ENCODE measurements at places on chromosomes 1 and 21.
A peak's percentile ranks its signal among the peaks of the same experiment; 100 is the strongest.

- DNase-seq: no peak
Measured at GRCh38 chr1:247862756-247863155, 5.8 kb downstream of the TRIM58 start.

DNA sequence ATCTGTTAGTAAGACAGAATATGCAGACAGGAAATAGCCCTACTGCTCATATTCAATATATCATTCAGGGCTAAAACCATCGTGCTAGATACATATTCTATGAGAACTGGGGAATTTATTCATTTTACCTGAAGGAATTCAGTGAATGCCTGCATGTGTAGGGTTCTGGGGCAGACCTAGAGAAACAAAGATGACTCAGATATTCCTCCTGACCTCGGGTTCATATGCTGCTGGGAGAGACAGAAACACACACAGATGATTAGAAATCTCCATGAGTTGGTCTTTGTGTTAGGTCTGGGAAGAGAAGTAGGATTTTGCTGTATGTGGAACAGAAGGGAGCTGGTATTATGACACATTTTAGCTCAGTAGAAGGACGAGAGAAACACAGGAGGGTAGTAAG is 176.5 kb upstream of the ST6GALNAC5 start:
- no peak for DNase-seq

- no peak for DNase-seq
Measured at GRCh38 chr1:230754796-230755195, 7.6 kb downstream of the CAPN9 start.

DNA sequence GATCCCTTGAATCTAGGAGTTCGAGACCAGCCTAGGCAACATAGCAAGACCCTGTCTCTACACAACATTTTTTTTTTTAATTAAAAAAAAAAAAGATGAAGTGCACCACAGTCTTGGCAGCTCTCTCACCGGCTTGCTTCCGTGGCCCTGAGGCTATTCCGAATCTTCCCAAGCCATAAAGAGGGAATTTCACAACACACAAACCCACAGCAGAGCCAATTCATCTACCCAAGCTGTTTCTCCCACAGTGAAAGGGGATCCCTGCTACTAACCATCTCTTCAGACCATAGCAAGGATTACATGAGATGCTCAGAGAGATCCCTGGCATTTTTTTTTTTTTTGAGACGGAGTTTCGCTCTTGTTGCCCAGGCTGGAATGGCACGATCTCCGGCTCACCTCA is 8.3 kb upstream of the CHD5 start:
- no peak for DNase-seq

GRCh38 chr1:82258887-82259286 is 458.2 kb downstream of the ADGRL2 start:
- no peak for DNase-seq

DNA sequence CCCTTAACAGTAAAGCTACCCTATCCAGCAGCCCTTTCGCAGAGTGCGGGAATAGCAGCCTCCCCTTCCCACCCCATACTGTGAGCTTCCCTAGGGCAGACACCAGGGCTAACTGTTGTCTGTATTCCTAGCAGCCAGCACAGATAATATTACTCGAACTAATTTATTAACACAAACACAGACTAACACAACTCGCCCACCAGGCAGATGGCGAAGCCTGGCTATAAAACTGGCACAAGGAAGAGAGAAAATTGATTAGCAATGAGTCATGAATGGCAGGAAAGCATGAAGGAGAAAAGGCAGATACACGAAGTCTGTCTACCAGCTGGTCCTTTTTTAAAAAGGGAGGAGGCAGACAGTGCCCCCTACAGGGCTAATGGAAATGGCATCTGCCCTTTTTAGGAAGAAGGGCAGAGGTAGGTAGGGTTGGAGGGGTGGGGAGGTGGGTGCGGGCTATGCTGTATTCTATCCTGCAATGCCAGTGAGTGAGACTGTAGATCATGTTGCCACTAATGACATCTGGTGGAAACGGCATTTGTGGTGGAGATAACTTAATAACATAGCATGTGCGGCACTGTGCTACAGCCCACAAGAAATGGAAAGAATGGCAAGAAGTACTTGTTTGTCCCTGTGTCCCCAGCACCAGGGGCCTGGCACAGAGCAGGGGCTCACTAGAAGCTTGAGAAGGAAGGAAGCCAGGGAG is 30.6 kb upstream of the CTPS1 start:
- DNase-seq: peak; percentile 59

DNA sequence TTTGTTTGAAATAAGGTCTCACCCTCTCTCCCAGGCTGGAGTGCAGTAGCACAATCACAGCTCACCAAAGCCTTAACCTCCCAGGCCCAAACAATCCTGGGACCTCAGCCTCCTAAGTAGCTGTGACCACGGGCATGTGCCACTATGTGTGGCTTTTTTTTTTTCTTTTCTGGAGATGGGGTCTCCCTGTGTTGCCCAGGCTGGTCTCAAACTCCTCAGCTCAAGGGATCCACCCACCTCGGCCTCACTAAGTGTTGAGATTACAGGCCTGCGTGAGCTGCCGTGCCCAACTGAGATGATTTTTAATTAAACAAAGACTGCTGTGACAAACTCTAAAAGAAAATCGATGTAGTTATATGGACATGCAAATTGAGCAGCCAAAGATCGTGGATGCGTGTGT is 768.4 kb upstream of the ADGRL2 start:
- DNase-seq: no peak

All from NCI-H524 (cell line).